ENCODE measurements at places on chromosomes 16 and 17.

- DNase-seq: no peak
Measured at GRCh38 chr17:45808845-45809244, 24.7 kb downstream of the CRHR1 start.

DNA sequence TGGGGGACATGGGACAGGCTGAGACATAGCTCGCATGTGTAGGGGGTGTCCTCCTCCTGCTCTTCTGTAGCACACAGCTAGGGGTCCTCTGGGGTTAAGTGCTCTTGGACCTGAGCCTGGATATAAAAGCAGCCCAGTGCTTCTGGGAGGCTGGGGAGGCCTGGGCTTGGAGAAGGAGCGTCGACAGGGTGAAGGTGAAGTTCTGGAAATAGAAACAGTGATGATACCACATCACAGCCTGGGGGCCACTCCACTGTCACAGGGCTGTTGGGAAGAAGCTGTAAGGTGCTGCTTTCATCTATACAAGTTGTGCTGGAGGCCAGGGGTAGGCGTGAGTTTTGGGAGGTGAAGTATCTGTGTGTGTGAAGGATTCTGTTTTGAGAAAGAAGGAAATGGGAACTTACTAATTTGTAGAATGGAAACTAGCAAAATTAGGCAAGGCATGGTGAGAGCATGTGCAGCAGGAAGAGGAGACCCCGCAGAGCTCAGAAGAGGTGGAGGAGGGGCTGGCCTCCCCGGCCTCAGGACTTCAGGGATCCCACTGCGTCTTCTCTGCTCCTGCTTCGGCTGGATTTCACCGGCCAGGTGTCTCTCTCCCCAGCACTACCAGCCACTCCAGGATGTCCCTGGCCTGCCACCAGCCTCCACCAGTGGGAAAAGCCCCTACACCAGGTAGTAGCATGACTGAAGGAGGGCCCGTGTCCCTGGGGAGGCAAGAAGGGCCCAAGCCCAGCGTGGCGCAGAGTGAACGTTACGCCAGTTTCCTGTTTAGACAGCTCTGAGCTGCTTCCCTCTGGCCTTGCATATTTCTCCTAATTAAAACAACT lies 19.4 kb downstream of the PLCG2 start:
- peak; percentile 78 for DNase-seq

- no peak for DNase-seq
Measured at GRCh38 chr17:82371333-82372248, at the start of gene UTS2R. Gene UTS2R (plus strand): TSS chr17:82371765. CDS start chr17:82374325, 2,560 bp downstream.

GRCh38 chr16:89268585-89268984 lies 51.1 kb downstream of the ZNF778 start:
- no peak for DNase-seq

DNA sequence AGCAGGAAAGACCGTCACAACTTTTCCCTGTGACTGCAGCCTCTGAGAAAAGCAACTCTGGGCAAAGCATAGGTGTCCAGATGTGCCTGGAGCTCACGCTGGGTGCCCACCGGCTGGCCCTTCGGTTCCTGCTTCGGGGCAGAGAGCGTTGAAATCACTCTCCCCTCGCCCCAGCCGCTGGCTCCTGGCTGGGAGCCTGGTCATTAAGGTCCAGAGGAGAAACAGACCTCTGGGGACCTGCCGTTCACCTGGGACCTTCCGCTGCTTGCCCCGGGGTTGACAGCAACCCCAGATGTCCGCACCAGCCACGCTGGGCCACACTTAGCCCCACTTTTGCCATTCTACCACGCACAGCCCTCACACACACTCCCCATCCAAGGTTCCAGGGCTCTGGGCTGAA lies 13.1 kb downstream of the MRM3 start:
- DNase-seq: no peak

GRCh38 chr16:21628772-21629171 lies 23.6 kb downstream of the IGSF6 start:
- no peak for DNase-seq

DNA sequence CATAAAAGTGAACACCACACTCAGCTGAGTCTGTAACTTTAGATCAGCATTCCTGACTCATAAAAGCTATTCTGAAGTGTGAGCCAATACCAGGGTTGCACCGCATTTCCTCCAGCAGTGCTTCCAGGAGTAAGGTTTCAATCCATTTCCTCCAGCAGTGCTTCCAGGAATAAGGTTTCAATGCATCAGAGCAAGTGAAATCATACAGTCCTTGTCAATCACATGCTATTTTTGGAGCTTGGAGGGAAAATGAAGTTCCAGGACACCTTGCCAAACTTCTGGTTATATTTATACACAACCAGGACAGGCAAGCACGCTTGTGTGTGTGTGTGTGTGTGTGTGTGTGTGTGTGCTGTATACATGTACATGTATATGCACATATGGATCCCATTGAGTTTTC lies 327.6 kb downstream of the GRIN2A start:
- DNase-seq: no peak

DNA sequence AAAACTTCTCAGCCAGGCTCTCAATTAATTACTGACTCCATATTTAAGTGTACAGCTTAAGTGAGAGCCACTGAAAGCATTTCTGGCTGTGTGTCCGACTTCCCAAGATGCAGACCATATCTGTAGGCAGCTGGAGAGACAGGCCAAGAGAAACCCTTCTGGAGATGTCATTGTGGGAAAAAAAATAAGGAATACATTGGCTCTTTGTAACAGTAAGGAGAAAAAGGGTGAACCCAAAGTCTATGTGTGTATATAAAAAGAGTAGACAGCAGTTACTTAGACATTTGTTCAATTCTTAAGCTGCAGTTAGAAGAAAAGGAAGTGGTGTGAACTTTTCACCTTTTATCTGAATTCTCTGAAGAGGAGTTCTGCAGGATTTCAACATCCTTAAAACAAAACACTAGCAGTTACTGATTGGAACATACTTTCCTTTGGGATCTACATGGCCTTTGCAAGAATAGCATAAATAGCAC lies 21.7 kb downstream of the FAM117A start:
- DNase-seq: no peak

GRCh38 chr17:70100983-70101382 lies 26.0 kb downstream of the KCNJ16 start:
- DNase-seq: no peak

DNA sequence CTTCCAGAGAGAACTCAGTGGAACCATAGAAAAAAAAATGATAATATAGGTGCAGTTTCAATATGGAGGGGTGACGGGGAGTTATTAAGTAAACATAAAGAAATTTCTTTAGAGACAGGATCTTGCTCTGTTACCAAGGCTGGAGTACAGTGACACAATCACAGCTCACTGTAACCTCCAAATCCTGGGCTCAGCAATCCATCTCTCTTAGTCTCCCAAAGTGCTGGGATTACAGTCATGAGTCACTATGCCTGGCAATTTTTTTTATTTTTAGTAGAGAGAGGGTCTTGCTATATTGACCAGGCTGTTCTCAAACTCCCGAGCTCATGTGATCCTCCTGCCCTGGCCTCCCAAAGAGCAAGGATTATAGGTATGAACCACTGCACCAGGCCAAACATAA lies 48.8 kb downstream of the NLRC5 start:
- no peak for DNase-seq

DNA sequence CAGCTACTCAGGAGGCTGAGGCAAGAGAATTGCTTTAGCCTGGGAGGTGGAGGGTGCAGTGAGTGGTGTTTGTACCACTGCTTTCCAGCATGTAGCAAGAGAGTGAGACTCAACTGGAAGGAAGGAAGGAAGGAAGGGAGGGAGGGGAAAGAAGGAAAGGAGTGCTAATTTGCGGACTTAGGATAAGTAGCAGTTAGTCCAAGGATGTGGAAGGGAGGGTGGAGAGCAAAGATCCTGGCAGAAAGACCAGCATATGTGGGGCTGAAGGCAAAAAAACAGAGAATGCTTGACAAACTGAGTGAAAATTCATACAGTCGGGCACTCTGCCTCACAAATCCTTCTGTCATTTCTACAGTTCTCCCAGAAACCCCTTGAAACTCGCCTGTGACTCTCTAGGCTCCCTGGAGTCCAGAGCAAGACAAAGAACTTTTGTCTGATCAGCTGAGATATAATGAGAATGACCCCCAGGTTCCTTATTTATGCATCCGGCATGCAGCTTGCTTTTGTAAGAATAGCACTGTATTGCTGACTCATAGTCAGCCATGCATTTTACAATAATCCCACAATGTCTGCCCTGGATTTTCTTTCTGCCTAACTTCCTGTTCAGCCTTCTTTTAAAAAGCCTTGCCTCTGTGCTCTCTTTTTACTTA lies 31.5 kb downstream of the CDK5RAP3 start:
- peak; percentile 68 for DNase-seq

GRCh38 chr17:46741122-46741730 lies 77.3 kb downstream of the WNT3 start:
- DNase-seq: no peak

DNA sequence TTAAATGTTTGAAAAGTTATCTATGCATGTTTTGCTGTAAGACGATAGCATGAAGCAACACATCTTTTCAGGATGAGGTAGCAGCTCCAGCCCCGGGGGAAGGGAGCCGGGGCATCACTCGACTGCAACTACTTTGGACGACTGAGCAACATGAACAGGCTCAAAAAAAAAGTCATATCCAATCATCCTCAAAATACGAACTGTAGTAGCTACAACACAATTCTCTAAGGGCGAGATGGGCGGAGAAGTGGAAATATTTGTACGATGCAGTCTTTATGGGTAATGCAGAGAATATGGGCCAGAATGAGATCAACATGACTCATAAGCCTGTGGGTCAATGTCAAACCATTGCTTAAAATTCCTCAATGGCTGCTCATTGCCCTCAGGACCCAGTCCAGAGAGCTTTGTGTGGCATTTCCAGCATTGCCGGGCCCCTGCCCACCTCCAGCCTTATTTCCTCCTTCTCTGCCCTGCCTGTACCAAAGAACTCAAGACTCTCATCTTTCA lies 17.7 kb upstream of the SMURF2 start:
- no peak for DNase-seq

GRCh38 chr17:52789829-52790228 lies 631.3 kb upstream of the CA10 start:
- DNase-seq: no peak

DNA sequence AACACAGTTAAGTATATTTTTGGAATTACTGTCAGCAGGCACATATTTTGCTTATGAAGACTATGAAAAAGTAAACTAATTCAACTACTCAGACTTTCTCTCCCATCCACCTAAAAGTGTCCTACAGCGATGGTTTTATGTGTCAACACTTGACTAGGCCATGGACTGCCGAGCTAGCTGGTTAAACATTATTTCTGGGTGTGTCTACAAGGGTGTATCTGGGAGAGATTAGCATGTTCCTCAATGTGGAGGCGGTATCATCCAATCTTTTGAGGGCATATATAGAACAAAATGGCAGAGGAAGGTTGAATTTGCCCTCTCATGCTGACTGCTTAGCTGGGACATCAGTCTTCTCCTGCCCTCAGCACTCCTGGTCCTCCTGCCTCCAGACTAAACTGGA lies 82.7 kb upstream of the CDYL2 start:
- DNase-seq: no peak

- DNase-seq: no peak
Measured at GRCh38 chr17:48589831-48590606, at the start of gene HOXB3. Gene HOXB3 (minus strand): TSS chr17:48590241. CDS start chr17:48552474, 37,767 bp downstream.

DNA sequence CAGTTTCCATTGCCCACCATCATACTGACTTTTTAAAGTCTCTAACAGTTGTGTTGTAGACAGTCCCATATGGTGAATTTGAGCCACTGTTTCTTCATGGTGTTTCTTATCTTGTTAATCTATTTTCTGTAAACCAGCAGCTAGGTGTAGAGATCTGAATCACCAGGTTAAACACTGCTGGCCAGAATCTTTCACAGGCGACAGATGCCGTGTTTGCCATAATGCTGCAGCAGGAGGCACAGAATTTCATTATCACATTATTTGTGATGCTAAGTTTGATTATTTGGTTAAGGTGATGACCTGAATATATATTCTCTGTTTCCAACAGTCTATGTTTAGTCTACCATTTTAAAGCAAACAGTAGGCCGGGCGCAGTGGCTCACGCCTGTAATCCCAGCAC lies 11.5 kb upstream of the CNGB1 start:
- DNase-seq: no peak

DNA sequence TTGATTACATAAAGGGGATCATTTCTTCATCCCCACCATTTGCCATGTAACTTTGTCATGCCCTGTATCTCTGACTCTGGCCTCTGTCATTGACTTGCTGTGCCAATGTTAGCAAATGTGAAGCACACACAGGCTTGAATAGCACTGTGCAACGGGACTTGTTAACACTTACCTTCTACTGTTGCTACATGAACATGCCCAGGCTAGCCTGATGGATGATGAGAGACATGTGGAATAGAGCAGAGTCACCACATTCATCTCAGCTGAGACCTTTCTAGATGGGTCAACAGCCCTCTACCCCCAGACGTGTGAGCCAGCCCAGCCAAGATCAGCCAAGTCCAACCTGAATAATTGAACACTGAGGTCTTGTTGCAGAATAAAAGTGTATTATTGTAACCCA lies 162.1 kb upstream of the SALL1 start:
- DNase-seq: no peak

DNA sequence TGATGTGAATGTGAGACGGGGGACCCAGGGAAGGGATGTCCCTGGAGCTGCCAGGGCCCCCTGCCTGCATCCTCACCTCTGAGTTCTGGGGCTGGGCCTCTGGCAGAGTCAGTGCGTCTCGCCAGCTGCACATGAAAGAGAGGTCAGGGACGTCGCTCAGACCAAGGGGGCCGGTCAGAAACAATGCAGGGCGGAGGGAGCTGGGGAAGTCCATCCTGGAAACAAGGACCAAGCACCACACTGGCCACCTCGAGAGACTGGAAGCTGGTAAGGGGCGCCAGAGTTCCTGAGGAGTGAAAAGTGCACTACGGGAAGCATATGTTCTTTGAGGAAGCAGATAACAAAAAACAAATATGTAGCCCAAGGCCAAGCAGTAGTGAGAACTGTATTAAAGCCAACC lies 2.1 kb downstream of the TAF1C start:
- no peak for DNase-seq

DNA sequence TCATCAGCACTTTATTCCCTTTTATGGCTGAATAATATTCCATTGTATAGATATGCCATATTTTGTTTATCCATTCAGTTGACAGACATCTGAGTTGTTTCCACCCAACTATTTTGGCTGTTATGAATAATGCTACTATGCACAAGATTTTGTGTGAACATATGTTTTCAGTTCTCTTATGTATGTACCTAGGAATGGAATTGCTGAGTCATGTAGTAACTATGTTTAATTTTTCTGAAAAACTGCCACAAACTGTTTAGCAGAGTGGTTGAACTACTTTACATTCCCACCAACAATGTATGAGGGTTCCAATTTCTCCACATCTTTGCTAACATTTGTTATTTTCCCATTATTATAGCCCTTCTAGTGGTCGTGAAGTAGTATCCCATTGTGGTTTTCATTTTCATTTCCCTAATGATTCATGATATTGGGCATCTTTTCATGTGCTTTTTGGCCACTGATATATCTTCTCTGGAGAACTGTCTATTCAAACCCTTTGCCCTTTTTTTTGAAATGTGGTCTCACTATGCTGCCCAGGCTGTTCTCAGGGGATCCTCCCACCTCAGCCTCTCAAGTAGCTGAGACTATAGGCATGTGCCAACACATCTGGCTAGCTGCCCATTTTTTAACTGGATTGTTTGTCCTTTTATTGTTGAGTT lies 26.3 kb downstream of the SMURF2 start:
- DNase-seq: peak; percentile 31

All from GM10248 (cell line).